Muscle of arm (tissue), 14 donors: ENCODE measurements at places on chromosomes 1 and 21.

- DNase-seq, result no peak
Measured at GRCh38 chr1:16342331-16343062, 9.8 kb downstream of the FBXO42 start.

DNA sequence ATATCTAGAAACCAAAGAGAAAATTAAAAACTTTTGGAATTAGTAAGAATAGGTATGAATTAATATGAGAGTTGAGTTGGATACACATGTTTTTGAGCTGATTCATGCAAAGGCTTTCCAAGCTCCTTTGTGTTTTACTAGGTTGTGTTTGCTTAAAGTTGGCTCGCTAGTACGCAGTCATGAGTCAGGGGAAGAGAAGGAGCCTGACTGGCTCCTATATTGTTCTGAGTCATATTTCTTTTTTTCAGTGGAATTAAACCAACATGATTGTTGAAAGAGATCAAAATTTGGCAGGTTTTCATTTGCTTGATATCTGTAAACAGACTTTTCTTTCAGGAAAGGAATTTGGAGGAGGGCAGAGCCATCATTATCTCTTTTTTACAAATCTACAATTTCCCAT, 66.7 kb downstream of the MAGI3 start:
- DNase-seq, result peak; percentile 27

- no peak for DNase-seq
Measured at GRCh38 chr1:155646307-155646706, 36.3 kb downstream of the MSTO1 start.

DNA sequence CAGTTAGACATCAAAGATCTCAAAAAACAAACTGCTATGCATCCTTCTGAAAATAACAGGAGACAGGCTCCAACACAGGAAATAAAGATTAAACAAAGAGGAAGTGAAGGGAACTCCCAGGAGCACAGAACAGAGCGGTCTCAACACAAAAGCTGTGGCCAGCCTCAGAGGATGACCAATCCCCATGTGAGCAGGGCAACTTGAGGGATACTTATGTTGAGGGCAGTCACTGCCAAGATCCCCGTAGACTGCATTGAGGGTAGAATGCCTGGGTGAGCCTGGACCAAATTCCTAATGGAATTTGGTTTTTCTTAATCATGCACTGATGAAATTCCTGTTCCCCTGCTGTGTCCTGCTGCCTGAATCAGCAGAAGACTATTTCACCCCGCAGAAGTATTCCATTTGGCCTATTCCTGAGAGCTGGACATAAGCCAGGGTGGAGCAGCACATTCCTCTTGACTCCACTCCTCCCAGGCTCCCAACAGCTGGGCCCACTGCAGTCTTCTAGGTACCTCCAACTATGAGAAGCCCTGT, 49.0 kb downstream of the JAK1 start:
- DNase-seq, result peak; percentile 32

GRCh38 chr21:41536076-41536826, 28.3 kb upstream of the TMPRSS2 start:
- no peak for DNase-seq

GRCh38 chr1:159090286-159091179, 14.0 kb upstream of the AIM2 start:
- no peak for DNase-seq

GRCh38 chr1:101382135-101382534, 145.3 kb downstream of the S1PR1 start:
- no peak for DNase-seq

DNA sequence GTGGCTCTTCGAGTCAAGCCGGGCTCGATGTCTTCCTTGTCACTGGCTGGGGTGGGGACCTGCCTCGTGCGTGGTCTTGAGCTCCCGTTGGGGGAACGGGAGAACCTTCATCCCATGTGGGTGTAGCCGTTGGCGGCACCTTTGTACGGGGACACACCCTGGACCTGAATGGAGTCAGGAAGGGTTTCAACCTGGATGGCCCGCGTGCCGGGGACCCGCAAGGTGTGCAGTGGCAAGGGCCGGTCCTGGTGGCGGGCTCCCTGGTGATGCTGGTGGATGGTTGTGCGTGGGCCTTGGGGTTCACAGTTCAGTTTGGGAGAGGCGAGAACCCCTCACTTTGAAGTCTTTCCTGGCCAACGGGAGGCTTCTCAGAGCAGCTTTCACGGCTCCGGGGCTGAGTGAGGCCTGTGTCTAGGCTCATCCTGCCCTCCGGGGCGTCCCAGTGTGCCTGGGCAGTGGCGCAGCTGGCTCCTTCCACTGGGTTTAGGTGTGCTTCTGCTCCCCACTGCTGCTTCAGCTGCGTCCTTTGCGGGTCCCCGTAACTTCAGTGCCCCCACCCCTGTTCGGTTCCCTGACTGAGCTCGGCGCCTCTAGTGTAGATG, 11.4 kb downstream of the SKI start:
- no peak for DNase-seq

DNA sequence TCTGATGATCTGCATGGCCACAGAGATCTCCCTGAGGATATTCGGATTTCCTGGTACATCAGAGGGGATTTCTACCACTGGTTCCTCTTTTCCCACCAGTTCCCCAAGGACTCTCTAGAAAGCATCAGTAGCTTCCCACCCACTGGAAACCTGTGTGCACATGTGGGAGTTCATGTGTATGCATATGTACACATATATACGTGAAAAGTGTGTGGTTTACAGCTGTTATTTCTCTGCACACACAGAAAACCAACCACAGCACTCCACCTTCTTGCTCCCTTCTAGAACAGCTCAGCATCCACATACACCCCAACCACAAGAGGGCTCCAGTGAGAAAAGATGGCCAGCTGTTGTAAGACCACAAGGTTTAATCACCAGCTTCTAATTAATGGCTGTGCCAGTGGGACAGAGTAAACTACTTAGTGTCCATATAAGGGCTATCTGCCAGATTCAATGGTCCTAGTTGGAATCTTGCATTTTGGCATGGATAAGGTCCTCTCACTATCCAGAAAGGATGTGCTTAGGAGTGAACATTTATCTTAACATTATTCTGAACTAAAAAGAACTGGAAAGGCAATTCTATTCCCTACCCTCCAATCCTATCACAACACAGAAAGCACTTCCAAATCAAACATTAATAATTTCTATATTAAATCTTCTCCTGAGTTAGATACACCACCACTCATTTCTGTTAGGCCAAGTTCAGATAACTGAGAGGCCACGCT, 24.1 kb downstream of the GPR3 start:
- DNase-seq, result no peak

DNA sequence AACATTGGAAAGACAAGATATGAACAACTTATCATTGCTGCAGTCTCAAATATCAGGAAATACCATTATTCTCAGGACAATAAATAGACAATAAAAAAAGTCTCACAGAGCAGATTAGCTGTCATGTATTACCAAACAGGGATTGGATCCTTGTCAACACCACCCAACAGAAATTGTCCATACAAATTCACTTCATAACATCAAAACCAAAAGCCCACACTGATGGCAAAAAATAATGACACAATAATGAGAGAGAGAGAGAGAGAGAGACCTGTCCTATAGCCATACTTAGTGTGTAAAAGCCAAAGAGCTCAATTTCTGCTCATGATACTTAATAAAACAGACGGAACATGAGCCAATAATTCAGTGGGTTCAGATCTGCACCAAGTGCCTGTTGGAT, 96.5 kb downstream of the PPIAL4G start:
- DNase-seq, result no peak

DNA sequence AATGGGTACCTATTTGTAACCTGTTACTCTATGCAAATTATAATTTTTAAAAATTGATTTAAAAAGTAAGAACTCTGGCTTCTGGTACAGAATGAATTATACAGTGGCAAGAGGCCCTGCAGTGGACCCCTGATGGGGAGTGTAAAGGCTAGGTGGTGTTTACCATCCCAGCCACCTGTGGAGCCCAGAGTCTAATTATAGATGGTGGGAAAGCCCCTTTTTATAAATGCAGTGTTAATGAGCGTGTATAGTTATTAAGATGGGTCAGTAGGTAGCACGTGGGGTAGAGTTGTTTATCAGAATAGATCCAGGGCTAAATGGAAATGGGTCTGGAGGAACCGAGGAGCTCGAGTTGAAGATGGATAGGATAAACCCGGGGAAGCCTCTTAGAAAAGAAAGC, 13.9 kb upstream of the PRELP start:
- no peak for DNase-seq

DNA sequence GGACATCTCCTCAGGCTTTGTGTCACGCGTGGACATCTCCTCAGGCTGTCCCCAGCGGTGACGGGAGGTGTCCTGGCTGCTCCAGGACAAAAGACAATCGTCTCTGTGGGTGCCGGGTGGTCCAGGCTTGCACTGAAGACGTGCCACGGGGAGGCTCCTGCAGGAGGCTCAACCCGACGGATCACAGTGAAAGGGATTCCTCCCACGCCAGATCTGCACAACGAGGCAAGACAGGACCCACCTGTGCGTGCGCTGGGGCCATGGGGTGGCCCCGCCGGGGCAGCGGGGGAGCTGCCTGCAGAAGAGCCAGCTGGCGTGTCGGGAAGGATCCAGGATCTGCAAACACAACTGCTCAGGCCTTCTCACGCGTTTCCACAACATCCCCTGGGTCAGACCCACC, 18.8 kb upstream of the ARHGEF16 start:
- DNase-seq, result no peak

- no peak for DNase-seq
Measured at GRCh38 chr1:164802529-164803282, 243.7 kb downstream of the PBX1 start.

DNA sequence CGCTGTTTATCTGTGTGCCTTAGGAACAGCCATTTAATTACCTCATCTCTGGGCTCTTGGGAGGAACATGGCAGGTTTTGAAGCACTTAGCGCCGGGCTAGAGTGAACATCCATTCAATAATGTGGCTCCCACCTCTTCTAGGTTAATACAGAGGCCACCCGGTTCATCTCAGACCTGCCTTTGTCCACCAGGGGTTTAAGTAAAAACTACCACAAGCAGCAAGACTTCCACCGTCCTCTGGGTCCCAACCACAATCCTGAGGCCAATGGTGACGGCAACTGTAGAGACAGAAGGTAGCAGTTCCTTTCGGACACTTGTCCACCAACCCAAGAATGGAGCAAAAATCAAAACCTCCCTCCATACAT, 924 bp upstream of the DDOST start:
- no peak for DNase-seq

DNA sequence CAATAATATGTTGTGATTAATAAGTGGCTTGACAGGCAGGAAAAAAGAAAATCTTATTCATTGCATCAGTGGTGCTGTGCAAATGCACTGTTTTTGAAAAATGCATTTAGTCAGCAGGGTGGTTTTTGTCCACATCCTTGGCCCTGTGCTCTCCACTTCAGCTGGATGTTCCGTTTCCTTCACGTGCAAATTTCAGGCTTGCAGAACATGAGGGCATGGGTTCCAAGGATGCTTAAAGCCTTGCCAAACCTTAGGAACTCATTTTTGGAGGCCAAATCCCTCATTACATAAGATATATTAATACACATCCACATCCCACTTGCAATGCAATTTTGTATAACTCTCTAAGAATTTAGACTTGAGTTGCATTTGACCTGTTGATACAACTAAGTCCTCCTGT, 410.1 kb downstream of the PRDM2 start:
- no peak for DNase-seq

- DNase-seq, result peak; percentile 73
Measured at GRCh38 chr1:64042331-64043100, 160.9 kb upstream of the UBE2U start.

GRCh38 chr21:20822666-20823065, 175.5 kb upstream of the NCAM2 start:
- no peak for DNase-seq

- DNase-seq, result no peak
Measured at GRCh38 chr1:167668108-167668507, 38.1 kb downstream of the RCSD1 start.

DNA sequence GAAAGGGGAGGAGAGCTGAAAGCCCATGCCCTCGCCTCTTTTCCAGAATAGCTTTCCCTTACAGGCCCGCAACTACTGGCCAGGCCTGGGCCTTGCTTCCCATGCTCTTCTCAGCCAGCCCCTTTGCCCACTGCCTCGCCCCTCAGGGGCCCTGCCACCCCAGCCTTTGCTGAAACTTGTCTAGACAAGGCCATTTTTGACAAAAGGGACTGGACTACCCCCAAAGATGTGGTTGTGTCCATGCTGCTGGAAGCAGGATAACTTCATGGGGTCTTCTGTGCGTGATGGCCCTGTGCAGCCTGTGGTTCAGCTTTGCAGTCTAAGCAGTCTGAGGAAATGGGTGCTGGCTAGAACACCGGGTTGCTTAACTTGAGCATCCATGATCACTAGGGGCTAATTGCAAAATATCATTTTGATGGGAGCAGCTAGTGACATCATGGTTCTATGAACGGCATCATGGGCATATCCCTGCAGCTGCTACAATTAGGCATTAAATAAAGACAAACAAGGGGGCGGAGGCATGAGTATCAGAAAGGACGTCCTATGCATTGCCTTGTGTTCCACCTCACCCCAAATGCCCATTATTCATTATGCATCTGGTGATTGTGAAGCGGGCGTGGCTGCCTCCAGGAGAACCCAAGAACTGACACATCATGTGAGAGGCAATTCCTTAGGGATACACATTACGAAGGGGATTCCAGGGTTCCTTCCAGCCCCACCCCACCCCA, 36.8 kb downstream of the NTPCR start:
- no peak for DNase-seq

- no peak for DNase-seq
Measured at GRCh38 chr21:32794644-32795079, 23.1 kb upstream of the PAXBP1 start.

- no peak for DNase-seq
Measured at GRCh38 chr1:187262731-187263130, 434.0 kb downstream of the PLA2G4A start.

DNA sequence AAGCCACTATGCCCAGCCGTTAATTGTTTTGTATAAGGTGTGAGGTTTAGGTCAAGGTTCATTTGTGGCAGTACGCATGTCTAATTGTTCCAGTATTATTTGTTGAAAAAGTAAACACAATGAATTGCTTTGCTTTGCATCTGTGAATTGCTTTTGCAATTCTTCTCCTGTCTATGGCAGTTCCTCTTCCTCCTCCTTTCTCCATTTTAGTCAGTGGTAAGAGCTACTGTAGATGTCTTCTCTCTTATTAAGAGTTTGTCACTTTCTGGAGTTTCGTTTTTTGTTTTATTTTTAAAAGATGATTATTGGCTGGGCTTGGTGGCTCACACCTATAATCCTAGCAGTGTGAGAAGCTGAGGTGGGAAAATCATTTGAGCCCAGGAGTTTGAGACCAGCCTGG, 29.2 kb downstream of the C1orf185 start:
- DNase-seq, result no peak

GRCh38 chr1:167943541-167943940, 6.7 kb upstream of the MPC2 start:
- no peak for DNase-seq

DNA sequence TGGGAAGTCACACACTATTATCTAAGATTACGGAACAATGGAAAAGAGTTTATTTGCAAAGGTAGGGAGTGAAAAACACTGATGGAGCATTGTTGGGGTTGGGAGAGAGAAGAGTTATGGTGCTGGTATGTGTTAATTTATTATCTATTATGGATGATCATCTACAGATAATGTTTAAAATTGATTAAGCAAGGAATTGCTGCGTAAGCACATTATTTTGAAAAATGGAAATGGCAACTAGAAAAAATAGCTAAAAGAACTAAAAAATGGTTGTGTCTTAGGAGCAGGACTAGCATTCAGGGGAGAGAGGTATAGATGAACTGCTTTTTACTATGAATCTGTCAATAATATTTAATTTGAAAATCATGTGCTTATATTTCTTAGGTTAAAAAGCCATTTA, 16.0 kb upstream of the ACOT11 start:
- no peak for DNase-seq

- DNase-seq, result no peak
Measured at GRCh38 chr1:200775850-200776249, 37.2 kb downstream of the CAMSAP2 start.
